ENCODE measurements at places on chromosomes 16 and 17.

DNA sequence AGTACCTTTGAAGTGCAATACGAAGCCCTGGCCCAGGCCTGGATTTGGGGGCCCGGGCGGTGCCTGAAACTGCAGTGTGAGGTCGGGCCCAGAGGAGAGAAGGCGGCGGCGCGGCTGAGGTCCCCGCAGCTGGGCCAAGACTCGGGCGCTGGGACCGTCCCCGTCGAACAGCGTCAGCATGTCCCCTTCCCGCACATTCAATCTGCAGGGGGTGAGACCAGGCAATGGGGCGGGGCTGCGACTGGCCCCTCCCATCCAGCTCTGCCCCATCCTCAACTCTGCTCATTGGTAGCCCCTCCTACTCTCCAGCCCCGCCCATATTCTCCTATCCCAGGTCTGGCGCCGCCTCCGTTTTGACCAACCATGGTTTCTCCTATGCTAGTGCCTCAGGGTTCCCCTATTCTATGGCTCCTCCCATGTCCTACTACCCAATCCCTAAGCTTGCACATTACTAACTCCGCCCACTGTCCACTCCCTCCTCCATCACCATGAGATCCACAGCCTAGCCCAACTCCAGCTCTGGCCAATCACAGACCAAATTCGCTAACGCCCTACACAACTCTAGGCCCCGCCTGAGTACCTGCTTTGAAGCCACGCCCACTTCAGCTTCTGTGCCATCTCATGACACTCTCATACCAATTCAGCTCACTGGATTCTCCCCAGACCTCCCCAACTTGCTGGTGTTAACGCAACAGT, 14.4 kb upstream of the CDIPT start:
- peak; percentile 94 for DNase-seq

GRCh38 chr16:11562941-11563340, 23.8 kb downstream of the LITAF start:
- DNase-seq: no peak

DNA sequence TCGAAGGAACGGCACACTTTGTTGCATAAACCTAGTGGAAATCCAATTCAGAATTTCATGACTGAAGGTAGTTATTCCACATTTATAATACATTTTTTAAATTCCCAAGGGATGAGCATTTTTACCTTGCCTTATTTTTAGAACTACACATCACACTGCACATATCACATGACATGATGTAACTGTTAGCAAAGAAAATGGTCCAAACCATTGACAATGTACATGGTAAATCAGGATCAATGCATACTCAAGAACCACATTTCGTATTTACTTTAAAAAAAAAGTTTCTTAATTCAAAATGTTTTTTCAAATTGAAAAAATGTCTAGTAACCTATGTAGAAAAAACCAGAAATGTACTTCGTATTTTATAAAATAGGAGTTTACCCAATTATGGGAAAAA, 2.5 kb downstream of the KANSL1 start:
- no peak for DNase-seq

DNA sequence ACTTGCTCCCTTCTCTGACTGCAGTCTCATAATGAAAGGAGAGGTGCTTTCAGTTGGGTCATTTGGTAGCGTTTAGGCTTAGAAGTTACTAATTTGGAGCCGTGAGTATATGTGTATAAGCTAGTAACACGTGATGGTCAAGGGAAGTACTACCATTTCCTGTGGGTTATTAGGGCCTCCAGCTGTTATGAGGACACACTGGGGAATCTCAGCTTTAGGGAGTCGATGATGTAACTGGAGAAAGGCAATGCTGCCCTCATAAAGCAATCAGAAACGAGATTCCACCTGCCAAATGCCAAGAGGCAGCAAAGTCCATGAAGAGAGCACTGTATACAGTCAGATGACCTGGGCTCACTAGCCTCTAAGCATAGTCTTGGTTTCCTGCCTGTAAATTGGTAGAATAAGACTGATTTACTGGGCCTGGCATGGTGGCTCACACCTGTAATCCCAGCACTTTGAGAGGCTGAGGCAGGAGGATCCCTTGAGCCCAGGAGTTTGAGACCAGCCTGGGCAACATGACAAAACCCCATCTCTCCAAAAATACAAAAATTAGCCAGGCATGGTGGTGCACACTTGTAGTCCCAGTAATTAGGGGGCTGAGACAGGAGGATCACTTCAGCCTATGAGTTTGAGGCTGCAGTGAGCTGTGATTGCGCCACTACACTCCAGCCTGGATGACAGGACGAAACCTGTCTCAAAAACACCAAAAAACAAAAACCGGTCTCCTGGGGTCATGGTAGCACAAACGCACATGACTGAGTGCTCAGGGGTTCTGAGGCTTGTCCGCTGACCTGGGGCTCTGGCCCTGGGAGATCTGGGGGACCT, 53.0 kb downstream of the SF3B3 start:
- DNase-seq: no peak

DNA sequence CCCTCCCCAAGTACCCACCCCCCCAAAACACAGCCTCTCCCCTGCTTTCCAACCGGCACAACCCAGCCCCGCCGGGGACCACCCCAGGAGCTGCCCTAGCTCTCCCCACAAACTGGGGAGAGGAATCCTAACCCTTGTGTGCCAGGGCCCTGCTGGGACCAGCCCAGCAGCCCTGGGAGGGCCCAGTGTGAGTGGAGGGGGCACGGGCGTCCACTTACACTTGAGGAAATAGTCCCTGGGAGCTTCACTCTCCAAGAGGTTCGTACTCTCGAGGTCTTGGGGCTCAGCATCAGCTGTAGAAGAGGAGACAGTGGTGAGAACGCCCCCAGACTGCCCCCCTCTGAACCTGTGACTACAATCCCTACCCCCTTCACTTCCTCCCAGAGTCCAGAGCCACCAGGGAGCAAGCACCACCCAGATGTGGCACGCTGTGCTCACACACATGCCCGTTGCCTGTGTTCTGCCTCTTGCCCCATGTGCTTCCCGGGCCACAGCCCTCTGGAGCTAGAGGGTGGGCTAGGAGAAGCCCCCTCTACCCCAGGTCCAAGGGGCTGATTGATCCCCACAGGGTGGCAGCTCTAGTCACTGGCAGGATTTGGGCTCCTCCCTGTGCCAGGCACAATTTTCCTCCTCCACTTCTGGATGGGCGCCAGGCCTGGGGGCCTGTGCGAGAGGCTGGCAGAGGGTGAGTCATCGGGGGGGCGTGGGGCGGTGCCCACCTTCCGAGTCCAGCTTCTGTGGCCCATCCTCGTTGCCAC, 3.0 kb downstream of the TRIM47 start:
- no peak for DNase-seq

DNA sequence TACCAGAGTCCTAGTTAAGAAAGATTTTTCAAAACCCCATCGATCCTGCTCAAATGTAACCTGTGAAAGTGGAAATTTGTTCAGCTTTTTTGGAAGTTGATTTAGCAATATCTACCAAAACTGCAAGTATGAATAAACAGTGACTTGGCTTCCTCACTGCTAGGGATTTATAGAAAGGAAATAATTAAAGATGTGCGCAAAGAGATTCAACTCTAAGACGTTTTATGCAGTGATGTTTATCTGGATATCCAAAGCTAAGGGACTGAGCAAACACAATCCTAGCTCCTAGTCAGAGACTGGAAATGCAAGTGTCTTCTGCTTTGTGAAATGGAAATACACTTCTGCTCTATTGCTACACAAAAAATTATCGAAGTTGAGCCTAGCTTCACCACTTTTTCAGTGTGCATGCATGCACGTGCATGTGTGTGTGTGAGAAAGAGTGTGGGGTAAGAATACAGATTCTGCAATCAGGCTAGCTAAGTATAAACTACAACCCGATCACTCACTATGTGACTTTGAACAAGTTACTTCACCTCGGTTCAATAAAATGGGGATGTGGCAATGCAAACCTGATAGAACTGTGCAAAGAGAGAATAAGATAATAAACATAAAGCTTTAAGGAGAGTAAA, 52.1 kb upstream of the FOXF1 start:
- no peak for DNase-seq

- no peak for DNase-seq
Measured at GRCh38 chr17:41551365-41551764, 20.5 kb downstream of the KRT9 start.

GRCh38 chr16:53865494-53865863, 161.5 kb downstream of the FTO start:
- DNase-seq: no peak

DNA sequence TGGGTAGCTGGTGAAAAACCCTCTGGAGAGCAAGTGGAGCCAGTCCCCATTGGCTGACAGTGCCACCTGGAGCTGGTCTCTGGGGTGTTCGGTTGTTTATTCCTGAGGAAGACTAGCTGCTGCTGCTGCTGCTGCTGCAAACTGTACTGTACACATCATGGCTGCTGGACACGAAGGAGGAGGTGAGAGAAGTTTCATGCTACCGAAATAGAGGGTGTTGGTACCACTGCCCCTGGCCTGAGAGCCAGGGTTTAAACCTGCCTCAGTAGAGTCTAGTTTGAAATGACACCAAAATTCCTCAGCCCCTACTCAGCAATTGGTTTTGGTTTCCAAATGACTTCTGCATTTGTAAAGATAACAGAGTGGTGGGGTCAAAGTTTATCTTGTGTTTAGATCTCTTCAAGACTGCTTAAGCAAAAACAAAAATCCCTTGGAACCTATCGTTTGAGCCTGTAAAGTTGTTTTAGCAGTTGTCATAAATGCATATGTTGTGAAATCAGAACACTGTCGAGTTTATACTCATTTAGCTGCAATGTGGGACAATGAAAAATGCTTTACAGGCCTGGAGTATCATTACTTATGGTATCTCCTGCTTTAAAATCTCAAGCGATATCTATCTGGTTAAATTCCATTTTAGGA, 40.8 kb downstream of the CYB5B start:
- no peak for DNase-seq

- no peak for DNase-seq
Measured at GRCh38 chr17:2981325-2981724, 82.1 kb downstream of the OR1D5 start.

GRCh38 chr16:17728196-17728595, 257.4 kb upstream of the XYLT1 start:
- DNase-seq: no peak

DNA sequence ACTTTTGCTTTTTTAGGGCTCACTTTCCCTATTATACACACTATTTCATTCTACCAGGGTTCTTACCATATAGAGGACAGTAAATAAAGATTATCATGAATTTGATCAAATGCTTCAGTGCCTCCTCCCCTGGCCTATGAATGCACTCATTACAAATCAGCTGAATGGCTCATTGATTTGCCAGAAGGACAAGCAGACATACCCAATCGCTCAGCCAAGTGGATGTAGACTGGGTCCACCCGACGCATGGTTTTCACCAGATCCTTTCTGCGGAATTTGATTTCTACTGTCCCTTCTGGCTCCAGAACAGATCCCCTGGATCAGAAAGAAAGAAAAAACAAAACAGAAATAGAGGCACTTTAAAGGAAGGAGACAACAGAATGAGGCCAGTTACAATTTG, 162.6 kb downstream of the AATF start:
- no peak for DNase-seq

GRCh38 chr17:4232168-4232813, 31.5 kb downstream of the ANKFY1 start:
- DNase-seq: no peak

- DNase-seq: no peak
Measured at GRCh38 chr16:82464187-82464586, 162.6 kb upstream of the CDH13 start.

DNA sequence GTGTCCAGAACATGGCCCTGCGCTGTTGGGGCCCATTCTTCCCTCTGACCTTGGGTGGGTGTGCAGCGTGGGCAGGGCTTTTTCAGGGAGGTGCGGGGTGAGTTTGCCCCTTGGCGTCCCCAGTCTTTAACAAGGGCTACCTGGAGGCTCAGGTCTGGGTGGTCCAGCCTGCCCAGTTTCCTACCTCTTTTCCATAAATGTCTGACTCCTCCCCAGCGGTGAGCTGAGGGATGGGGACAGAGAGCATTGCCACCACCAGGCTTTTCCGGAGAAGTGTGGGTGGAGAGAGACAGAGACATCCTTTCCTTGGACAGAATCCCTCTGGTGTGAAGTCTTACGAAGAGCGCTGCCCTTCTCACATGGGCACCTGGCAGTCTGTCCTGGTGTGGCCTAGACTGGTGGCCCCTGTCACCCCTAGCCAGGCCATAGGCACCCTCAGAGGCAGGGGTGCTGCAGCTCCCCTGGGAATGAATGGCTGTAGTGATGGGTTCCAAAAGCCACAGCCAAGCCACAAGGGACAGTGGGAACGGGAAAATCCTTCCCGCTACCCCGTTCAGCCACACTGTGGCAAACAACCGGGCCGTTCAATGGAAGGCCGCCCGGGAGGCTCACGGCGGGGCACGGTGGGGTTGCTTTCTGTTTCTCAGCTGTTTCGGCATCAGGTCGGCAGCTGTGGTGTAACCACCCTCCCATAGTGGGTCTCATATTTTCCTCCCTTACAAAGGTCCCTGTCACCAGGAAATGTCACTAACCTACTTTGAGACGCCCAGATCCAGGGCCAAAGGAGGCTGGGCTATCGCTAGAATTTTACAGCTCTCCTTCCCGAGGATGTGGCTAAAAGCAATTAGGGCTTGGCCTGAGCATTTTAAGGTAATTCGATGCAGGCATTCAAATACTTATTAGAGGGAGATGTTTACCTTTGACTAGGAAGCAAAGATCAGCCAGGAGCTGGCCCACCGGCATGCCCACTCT, 61.9 kb upstream of the GSE1 start:
- no peak for DNase-seq

GRCh38 chr17:76090517-76091129, 11.6 kb downstream of the ZACN start:
- DNase-seq: no peak

DNA sequence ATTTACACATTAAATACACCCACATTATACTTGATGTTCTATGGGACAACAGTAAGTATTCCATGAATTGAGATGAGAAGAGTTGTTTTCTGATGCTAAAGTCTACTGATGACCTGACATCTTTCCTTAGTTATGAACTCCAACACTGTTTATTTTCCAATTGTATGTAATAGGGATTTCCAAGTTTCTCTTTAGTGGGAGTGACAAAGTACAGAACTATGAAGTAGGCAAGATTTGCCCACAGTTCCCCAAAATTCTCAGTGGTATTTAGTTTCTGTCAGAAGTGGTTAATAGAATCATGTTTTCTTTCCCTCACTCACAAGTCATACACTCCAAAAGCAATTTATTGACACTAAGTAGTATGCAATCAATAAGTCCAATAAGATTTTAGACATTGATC, 22.5 kb upstream of the ABCA6 start:
- DNase-seq: no peak

GRCh38 chr17:82267575-82268379, 5.7 kb downstream of the CSNK1D start:
- no peak for DNase-seq

DNA sequence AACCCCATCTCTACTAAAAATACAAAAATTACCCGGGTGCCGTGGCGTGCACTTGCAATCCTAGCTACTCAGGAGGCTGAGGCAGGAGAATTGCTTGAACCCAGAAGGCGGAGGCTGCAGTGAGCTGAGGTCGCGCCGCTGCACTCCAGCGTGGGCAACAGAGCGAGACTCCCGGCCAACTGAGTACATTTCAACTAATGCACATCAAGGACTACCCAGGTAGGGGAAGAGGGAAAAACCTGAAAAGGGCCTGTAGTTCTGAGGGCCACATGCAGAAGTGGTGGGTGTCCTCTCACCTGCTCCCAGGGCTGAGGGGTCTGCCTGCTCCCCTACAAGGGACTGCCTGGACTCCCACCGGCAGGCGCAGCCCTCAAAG, 584 bp upstream of the SLC16A5 start:
- no peak for DNase-seq

GRCh38 chr16:21075252-21075651, 75.4 kb downstream of the DNAH3 start:
- DNase-seq: no peak
